ENCODE measurements at places on chromosomes 12 and 14.

- DNase-seq = no peak
Observed at GRCh38 chr12:1201886-1202285, 210.9 kb downstream of the ERC1 start.

DNA sequence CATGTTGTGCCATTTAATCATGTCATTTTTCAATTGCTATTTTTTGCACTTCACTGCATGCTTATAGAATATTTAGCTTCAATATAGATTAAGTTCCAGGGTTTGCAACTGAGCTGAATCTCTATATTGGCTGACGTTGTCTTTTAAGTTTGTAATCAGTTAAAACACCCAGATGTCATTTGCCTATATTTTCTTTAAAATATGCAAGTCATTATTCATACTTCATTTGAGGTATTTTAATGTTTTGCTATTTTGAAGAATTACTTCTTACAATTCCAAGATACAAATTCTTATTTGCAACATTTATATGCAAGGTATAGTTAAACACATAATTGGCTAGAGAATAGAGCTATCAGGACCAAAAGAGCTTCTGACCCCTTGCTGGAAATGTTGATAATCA is 175.0 kb upstream of the NPAS3 start:
- DNase-seq = no peak

DNA sequence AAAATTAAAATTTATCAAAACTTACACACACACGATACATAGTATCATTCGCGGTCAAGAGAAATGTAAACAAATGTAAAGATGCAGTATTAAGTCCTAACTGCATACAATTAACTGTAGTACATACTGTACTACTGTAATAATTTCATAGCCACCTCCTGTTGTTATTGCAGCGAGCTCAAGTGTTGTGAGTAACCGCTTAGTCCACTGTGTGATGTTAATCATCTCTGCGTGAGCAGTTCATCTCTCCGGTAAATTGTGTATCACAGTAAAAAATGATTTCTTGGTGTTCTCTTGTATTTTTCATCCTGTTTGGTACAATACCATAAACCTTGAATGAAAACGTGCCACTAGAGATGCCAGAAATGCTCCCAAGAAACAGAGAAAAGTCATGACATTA is 6.5 kb downstream of the EPS8 start:
- no peak for DNase-seq

- DNase-seq = no peak
Observed at GRCh38 chr12:96361074-96361473, 39.2 kb downstream of the CDK17 start.

DNA sequence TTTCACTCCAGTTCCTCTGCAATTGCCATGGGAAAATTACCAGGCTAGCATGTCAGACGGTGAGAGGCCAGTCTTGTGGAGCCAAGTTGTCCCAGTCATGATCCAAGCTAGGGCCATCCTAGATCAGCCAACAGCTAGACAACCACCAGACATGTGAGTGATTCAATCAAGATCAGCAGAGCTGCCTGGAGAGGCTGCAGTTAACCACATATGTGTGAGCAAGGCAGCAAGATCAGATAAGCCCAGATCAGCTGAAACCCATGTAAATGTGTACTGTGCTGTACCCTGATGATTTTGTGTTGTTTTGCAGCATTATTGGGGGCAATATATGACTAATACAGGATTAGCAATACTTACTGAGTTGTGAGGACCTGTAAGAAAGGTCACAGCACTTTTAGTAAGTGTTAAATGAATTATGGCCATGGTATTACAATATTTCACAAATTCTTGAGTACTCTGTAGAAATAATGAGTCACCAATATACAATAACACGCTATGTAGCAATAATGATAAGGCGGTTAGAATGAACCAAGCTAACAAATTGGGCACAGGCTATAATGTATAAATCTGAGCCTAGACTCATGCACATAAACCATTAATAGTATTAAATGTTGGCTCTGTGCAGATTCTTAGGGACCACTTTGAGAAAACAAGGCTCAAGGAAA is 91.4 kb downstream of the SUDS3 start:
- peak; percentile 44 for DNase-seq

DNA sequence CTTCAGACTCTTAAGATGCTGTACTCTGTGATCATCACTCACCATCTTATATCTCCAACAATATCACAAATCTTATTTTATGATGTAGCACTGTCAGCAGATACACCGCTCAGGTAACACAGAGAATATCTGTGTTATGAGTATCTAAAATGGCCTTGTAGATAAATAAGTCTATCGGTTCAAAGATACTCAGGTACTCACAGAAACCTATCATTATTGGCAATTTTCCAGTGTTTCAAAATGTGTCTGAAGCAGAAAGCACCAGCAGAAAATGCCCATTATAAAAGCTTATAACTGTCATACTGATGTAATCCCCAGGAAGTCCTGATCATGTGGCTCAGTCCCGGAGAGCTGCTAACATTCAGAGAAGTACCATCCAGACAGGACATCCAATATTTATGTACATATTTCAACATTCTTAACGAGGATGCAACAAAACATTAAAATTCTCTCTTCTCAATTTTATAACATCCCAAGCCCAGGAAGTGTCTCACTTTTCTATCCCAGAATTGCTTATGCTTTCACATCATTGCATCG is 190.7 kb upstream of the LMNTD1 start:
- no peak for DNase-seq

GRCh38 chr12:82695531-82695930 is 8.8 kb downstream of the TMTC2 start:
- no peak for DNase-seq

GRCh38 chr14:68822132-68822651 is 29.3 kb upstream of the ZFP36L1 start:
- no peak for DNase-seq

DNA sequence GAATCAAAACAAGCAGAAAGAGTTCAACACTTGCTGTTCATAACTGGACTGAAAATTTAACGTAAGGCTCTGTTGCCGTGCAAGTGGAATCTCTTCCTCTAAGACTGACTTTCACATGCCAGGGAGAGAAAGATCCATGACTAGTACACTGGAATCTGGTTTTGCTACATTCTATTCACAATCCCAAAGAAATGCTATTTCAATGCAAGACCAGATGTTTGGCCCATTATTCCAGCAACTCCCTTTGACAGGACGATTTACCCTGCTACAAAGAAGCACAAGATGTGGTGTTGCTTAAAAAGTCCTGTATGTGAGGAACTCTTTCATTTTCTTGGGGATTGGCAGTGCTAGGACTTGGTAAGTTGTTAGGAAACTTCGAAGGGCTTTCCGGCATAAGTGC is 17.4 kb downstream of the RFC5 start:
- DNase-seq = no peak

DNA sequence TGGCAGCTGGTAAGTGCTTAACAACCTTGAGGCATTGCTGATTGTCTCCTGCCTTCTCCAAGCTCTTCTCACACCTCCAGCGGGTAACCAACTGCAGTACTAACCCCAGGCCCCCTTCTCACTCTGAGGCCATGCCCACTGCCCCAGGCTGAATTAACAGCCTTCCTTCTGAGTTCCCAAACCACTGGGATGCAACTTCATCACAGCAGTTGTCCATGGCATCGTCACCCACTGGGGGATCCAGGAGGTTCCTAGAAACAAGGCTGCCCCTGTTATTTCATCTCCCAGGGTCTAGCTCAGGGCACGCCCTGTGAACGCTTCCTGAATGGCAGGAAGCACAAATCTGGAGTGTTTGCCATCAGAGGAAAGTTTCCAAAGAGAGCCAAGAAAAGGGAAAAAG is 58.0 kb downstream of the SYNE3 start:
- DNase-seq = no peak

- DNase-seq = no peak
Observed at GRCh38 chr14:54603362-54603761, 36.4 kb downstream of the SAMD4A start.

GRCh38 chr14:106318700-106319099 is 792.3 kb downstream of the TMEM121 start:
- no peak for DNase-seq

- no peak for DNase-seq
Observed at GRCh38 chr12:101115326-101115725, 94.7 kb downstream of the SLC5A8 start.

GRCh38 chr12:117076410-117077372 is 22.5 kb downstream of the TESC start:
- peak; percentile 92 for DNase-seq

DNA sequence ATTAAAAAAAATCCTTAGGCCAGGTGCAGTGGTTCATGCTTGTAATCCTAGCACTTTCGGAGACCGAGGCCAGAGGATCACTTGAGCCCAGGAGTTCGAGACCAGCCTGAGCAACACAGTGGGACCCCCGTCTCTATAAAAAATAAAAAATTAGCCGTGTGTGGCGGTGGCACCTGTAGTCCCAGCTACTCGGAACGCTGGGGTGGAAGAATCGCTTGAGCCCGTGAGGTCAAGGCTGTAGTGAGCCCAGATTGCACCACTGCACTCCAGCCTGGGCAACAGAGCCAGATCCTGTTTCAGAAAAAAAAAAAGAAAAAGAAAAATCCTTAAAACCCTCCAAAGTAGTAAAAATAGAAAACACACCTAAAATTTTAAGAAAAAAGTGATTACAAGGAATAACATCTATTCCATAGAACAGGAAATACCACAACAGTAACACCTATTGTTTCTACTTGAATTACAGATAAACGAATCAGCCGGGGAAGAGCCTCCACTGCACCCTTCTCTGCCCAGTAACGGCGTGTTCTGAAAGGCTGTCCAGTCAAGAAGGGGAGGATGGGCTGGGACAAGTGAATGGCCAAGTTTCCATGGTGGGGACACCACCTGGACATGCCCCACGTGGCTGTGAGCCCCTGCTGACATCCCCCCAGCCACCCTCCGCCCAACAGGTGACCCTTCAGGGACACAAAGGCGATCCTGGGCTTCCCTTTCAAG is 17.8 kb downstream of the POLE start:
- DNase-seq = no peak

DNA sequence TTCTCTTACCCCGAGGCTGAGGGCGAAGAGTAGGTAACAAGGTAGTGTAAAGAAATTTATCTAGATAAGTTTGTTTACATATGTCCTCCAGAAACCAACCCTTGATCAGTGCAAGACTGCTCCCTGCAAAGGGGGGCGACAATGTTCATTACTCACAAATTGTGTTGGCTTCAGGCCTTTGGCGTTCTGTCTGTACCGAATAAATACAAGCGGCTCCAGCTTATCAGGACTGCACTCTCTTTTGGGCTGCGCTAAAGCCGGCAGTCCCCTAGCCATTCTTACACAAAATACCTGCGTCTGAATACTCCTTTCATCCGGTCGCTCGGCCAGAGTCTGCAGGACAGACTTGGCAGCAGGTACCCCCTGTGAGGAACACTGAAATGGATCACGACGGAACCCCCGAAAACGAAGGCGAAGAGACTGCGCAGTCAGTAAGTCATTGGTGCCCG is 116.4 kb downstream of the PPHLN1 start:
- no peak for DNase-seq

DNA sequence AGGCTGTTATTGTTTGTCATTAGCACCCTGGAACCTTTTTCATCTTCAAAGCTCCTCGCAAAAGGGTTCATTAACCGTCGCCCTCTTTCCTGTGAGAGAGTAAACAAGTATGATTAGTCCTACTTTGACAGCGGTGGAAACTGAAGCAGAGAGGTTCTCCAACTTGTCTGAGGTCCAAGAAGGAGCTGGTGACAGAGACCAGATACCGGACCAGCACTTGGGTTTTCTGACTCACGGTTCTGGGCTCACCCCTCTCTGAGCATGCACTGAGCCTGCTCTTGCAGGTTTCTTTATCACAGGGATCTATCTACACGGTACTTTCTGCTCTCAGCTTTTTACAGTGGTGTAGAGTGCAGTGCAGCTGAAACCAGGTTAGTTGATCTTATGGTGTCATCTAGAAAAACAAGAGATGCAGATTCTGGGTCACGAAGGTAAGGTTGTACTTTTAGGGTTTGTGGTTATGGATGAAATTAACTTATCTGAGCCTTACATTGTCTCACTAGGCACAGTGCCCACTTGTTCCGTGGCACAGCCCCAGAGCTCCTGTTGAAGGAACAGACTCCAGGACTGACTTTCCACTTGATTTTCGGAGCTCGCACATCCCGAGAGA is 62.1 kb downstream of the PPP2R5C start:
- no peak for DNase-seq

GRCh38 chr12:19192710-19193109 is 63.2 kb downstream of the PLEKHA5 start:
- no peak for DNase-seq

GRCh38 chr14:94237983-94238382 is 55.1 kb downstream of the SERPINA10 start:
- DNase-seq = no peak

GRCh38 chr14:35398071-35398584 is 6.4 kb downstream of the NFKBIA start:
- no peak for DNase-seq

- no peak for DNase-seq
Observed at GRCh38 chr12:106764220-106764619, 10.3 kb upstream of the RIC8B start.

GRCh38 chr12:49487605-49488004 is 51.2 kb upstream of the KCNH3 start:
- DNase-seq = peak; percentile 66

DNA sequence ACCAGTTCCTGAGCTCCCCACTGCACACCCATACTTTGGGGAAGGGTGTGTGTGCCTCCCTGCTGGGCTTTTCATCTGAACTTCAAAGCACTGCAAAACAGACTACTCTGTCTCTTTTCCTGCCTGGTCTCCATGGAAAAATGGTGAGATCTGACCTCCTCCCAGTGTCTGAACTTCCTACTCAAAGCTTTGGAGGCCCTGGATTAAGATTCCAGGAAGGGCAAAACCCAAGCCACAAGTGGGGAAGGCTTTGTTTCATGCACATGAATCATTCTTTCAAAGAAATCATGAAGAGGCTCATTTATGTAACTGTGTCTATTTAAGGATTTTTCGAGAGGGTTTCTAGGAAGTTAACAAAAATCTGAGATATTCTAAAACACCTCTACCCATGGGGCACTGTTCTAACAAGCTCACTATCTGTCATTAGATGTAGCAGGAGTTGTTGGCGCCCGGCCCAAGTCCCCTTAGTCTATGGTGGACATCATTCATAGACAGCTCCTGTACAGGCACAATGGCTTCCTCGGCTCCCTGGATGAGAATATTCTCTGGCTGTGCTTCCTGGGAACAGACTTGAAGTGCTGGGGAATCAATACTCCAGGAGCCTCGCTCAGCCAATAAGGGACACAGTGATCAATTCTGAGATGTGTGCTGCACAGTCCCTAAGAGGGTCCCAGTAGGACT is 224.0 kb downstream of the KTN1 start:
- no peak for DNase-seq

DNA sequence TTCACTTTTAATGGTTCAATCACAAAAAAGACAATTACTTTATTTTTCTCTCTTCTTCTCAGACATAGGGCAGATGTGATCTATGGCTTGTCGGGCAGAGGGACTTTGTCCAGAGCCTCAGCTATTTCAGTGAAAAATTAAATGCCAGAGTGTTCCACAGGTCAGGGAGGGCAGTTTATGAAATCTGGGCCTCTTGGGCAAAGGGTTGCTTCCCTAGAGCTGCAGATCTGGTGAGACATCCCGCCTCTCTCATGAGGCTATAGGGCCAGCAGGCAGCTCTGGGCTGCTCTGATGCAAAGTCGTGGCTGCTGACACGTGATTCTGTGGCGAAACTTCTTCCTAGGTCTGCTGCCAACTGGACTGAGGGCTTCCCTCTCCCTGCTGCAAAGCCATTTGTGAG is 6.0 kb downstream of the CLMN start:
- no peak for DNase-seq
